ENCODE measurements at places on chromosomes 2 and 18.
A peak's percentile ranks its signal among the peaks of the same experiment; 100 is the strongest.

DNA sequence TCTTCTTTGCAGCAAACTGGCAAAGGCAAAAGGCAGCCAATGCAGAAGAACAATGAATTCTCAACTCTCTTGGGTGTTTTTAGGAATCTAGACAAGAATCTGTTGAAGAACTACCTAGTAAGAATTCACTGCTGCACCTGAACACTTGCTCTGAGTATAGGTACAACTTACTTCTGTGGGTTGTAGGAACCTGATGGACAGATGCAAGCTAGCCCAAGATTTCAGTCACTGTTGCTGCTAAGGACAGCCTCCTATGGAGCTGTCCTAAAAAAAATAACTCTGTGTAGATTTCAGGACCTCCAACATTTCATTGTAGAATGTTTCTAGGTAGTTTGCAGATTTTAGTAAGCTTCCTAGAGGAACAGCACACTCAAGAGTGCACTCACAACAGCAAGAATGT lies 363.5 kb downstream of the CBLN2 start:
- DNase-seq: no peak

DNA sequence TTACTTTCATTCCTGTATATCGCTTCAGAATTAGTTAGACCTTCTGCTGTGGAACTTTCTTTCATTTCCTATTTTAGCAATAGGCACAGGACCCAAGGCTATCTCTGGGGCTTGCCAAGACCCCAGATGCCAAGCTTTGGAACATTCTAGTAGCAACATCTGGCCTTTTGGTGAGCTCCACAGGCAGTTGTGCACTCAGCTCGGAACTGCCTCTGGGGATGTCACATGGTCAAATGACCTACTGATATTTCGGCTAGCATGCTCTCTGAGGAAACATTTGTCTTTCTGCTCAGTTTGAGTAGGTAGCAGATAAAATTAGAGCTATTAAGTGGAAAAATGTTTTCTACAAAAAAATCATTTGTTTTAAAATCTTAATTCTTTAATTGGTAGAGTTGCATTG lies 76.6 kb upstream of the ITGA4 start:
- no peak for DNase-seq

GRCh38 chr2:232761301-232761907 lies 15.0 kb downstream of the KCNJ13 start:
- peak; percentile 22 for DNase-seq

DNA sequence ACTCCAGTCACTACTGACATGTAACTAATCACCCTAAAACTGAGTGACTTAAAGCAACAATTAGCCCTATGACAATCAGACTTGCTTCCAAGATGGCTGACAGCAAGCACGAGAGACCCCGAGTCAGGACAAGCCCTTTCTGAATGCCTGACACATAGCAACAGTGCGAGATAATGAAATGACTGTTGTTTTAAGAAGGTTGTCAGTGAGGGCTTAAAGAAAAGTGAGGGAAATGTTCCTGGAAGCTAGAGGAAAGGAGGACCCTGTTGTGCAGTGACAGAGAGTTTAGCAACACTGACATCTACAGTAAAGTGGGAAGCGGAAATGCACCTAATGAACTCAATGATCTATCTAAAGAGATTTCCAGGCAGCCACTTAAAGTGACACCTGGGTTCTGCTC lies 163.1 kb downstream of the STK39 start:
- DNase-seq: peak; percentile 18

- no peak for DNase-seq
These were observed 266.3 kb upstream of the ACVR2A start for GRCh38 chr2:147578529-147578928.

DNA sequence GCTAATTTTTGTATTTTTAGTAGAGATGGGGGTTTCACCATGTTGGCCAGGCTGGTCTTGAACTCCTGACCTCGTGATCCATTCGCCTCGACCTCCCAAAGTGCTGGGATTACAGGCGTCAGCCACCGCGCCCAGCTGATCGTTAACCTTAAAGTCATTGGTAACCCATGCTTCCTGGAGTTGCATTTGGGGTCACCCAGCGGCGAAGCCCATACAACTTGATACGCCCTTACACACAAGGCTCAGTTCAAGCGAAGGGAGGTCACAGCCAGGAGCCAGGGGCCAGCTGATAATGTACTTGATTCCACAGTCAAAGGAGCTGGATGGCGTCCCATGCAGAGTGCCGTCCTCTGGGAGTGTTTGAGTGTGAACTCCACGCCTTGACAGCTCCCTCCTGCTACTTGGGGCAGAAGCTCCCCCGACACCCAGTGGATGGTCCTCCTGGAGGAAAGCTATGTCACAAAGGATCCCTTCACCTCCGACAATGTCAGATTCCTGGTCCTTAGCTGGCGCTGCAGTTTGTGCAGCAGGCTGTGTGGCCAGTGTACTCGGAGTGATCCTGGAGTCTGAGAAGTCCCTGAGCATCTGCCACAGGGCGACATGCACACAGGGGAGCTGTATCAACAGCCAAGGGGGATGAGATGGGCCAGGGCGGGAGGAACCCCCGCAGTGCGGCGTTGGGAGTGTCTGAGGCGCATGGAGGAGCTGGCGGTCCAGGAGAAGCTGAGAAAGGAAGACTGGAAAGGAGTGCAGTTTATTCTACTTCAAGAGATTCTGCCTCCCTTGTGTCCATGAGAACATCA lies 7.9 kb downstream of the CLHC1 start:
- DNase-seq: no peak

DNA sequence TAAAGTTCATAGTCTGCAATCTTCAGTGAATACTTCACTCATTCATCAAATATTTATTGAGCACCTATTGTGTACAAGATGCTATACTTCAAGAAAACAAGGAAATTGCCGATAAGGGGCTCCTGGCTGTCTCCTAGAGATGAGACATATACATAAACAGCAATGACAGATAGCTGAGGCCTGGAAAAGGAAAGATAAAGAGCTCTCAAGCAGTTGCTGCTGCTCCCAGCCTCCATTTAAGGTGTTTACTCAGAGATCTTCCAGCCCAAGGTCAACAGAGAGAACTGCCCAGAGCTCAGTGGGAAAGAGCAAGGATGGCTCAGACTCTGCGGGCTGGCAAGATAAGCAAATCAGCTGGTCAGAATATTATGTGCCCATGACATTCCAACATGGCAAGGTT lies 3.3 kb upstream of the SLC14A2 start:
- DNase-seq: no peak

DNA sequence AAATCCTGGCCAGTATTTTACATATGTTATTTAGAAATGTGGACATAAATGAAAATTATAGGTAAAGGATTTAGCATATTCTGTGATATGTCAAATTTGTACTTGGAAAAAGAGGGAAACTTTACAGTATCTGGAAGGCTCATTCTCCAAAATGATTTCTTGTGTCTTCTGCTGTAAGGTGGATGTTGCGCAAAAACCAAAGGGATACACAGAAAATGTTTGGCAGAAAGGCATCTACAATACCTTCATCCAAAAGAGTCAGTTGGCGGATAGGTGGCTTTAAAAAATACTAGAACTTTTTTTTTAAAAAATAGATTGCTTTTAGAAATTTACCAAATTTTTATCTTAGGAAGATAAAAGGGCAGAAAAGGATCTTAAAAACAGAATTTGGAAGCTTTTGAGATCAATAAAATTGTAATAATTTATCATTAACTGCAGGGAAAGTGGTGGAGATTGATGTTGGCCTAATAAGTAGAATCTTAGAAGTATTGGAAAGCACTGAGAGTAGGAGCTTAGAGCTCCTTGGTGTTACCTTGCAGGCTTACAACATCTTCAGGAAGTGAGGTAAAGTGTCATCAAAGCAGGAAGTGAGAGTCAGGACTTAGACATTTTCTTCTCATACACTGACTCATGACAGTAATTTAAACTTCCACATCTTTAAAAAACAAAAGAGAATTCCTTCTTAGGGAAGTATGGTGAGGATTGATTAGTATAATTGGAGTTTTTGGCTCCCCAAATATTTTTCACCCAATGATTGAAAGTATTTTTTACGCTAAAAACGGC lies 2.1 kb downstream of the NABP1 start:
- DNase-seq: no peak

- peak; percentile 82 for DNase-seq
These were observed at the start of gene TMEM200C for GRCh38 chr18:5895299-5895875. TMEM200C (minus strand) TSS chr18:5895522; CDS start chr18:5892063, 3,459 bp downstream.

DNA sequence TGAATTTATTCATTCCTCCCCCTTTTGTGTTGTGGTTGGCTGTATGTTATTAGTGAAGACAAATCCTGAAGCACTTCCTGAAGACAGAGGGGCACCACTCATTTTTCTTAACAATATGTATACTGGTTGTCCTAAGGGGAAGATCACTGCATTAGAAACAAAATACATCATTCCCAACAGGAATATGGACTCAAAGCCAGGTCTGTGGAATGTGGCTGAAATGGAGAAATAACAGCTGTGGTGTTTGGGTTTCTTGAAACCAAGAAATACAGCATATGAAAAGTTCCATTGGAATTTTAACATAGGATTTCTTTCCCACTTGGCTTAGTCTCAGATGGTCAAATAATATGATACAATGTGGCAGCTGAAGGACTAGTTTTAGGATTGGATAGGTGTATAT lies 267.6 kb downstream of the KCNE4 start:
- no peak for DNase-seq

DNA sequence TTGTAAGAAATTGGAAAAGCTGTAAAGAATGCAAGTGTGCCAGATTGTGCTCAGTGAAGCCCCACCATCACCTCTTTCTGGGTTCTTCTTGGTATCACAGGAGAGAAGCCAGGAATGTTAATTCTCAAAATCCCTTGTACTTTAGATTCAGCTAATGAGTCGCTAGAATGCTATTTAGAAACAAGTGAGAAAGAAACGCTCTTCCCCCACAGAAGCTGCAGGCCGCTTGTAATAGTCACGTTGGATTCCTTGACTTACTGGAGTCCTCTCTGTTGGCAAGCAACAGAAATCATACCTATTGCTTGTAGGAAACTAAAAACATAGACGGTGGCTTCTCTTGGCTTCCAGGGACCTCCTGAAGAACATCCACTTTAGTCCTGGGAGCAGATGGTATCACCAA lies 375.6 kb upstream of the LRATD1 start:
- no peak for DNase-seq

DNA sequence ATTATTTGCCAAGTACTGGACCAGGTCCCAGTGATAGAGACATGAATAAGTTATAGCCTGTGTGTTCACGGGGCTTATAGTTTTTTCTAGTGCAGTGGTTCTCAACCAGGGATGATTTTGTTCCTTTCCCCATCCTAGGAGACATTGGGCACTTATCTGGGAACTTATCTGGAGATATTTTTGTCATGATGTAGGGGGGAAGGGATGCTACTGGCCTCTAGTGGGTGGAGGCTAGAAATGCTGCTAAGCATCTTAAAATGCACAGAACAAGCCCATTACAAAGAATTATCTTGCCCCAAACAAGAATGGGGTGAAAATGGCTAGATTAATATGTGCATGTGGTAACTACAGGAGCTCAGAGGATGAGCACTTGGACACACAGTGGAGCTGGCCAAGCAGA lies 75.2 kb downstream of the KLHL29 start:
- no peak for DNase-seq

DNA sequence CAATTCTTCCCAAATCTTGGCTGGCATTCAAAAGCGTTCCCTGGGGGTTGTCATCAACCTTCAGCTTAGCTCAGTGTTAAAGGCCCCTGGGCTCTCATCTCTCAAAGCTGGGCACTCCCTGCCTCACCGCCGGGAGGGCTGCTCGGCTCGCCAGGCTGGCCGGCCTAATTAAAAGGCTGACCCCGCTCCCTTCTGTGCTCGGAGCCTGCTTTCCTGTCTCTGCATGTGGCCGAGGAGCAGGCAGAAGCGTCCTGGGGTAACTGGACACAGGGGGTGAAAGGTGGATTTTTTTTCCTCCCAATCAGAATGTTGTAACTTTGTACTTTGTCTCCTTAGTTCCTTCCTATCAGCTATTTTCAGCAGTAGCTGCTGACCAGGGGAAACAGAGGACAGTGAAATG lies 231.1 kb downstream of the GBX2 start:
- no peak for DNase-seq

DNA sequence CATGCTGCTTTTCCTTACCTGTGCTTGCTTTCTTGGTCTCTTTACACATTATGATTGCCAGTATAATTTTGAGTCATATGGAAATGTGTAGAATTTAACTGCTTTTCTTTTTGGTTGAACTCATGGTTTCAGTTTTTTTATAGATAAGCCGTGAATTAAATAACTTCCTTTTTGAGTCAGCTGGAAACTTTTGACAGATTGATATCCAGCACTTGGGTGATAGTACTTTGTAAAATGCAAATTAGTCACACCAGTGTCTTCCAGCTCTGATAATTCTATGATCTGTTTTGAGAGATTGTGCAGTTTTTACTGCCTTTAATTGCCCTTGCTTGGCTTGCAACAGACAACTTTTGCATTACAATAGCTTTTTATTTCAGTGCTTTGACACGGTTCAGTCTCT lies 86.4 kb downstream of the NCOA1 start:
- no peak for DNase-seq

DNA sequence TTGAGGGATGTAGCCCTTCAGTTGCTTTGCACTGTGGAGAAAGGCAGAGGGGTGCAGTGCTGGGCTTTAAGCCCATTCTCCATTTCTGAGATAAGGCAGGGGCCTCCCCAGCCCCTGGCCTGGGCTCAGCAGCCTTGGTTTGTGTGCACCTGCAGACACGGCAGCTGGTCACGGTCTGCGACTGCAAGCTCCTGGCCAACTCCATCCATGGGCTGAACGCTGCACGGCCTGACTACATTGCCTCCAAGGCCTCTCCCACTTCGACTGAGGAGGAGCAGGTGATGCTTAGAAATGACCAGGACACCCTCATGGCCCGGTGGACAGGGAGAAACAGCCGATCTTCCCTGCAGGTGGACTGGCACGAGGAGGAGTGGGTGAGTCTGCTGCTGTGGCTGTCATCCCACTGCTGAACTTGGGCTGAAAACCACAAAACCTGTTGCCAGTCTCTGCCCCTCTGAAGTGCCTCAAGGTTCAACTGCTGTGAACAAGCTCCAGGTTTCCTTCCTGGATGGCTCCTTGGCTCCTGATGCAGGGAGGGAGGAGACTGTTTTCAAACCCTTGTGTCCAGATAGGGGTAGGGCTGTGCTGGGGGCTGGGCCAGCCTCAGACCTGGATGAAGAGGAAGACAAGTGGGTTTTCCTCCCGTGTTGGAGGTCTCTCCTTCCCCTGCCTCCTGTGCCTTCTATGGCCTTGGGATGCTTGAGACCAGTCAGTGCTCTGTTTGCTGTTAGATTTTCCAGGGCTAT lies 54.0 kb downstream of the COA5 start:
- DNase-seq: no peak

DNA sequence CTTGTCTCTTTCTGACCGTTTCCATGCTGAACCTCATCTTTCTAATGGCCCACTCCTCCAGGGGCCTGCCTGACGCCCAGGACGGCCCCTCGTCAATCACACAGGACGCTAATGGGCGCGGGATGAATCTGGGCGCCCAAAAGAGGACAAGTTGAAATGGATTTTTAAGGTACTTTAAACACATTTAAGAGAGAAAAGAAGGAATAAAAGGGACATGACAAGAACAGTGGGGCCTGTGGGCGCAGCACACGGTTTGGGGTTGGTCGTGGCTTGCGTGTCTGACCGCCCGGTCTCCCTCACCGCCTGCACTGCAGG lies 607 bp upstream of the UBE2F start:
- no peak for DNase-seq

GRCh38 chr18:36595046-36595817 lies 233.6 kb downstream of the TPGS2 start:
- no peak for DNase-seq

All from iPS-NIHi11 (cell line).